NCI-H510A (cell line): ENCODE measurements at places on chromosomes 5 and 9.

GRCh38 chr9:118038713-118039112 lies 334.5 kb downstream of the TLR4 start:
- DNase-seq: no peak

GRCh38 chr5:106875591-106876297 lies 795.0 kb downstream of the EFNA5 start:
- no peak for DNase-seq

- DNase-seq: no peak
Measured at GRCh38 chr5:128925973-128926372, 39.3 kb upstream of the SLC27A6 start.

- DNase-seq: no peak
Measured at GRCh38 chr5:181200816-181201215, 4.2 kb downstream of the TRIM7 start.

GRCh38 chr5:129748913-129749880 lies 1.3 kb downstream of the MINAR2 start:
- DNase-seq: no peak
